Activated CD4-positive, alpha-beta T cell treated with anti-CD3 and anti-CD28 coated beads, Interleukin-2, amount 50 U/mL, for 16 hours (primary cell): ENCODE measurements at places on chromosomes 12 and 14.

- DNase-seq: no peak
Observed at GRCh38 chr12:86264451-86265328, 8.5 kb upstream of the MGAT4C start.

DNA sequence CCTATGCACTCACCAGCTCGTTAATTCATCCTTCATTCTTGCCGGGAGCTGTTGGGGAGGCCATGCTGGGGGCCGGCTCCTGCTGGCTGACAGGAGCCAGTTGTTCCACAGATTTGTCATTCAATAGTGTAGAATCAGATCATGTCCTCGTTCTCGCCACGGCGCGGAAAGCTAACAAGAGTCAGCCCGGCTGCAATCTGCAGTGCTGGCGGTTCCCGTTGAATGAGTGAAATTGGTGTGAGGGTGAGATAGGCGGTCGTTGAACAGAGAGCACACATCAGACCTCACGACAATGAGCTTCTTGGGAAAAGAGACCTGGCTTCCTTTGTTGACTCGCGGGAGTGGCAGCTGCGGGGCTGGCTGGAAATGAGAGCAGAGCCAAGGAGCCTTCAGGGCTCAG is 57.5 kb downstream of the KIF26A start:
- DNase-seq: no peak

DNA sequence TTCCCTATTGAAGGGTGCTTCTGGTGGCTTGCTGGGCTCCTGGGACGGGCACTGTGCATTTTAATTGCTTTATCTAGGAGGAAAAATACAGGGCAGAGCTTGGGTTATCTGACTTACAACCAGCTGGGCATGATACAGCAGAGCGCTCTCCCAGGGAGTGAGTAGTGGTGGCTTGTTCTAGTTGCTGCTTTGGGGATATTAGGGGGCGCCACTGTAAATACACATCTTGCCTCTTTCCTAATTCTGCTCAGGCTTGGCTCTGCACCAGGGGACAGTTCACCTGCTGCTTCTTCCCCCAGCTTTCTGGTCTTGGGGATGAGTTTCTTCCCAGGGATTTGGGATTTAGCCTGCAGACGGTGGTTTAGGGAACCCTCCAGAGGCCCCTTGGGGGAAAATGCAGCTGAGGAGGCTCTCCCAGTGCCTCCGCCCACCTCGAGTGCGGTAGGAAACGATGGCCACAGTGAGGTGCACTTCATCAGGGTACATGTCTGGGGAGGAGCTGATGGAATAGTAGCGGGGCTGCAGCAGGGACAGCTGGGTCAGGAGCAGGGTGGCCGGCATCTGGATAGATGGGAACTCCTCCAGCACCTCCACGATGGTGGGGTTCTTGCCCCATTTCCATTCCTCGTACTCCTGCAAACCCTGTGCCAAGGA is 36.9 kb upstream of the FBXO21 start:
- no peak for DNase-seq

- no peak for DNase-seq
Observed at GRCh38 chr12:20370014-20370386, 1.7 kb downstream of the PDE3A start.

DNA sequence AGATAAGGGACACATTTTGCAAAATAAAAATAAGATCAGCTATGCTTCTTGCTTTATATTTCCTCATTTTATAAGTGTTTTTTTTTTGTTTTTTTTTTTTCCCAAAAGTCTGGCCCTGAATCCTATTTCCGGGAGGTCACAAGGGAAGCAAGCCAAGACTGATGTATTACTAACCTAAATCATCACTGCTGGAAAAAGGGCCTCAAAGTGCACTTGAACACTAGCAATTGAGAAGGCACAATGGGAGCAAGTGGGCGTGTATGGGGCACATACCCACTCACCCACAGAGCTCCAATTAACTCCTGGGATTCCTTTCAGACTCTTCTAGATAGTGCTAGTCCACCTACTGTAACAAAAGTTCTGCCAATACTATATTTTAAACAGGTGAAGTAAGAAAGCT is 58.8 kb downstream of the STON2 start:
- DNase-seq: no peak

DNA sequence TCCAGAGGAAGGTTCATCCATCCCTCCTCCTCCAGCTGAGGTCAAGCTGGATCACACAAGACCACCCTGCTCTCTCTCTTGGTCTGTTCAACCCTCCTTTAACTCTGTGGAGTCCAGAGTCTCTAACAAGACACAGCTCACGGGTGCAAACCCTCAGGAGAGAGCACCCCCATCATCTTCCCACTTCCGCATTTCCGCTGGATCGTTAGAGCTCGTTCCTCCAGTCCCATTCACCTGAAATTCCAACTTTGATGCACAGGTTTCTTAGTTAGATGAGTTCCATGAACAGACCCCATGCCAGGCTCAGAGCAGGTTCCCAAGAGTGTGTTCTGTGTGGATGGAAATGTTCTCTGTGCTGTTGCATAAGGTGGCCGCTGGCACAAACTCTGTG is 44.5 kb upstream of the P2RX7 start:
- DNase-seq: no peak

DNA sequence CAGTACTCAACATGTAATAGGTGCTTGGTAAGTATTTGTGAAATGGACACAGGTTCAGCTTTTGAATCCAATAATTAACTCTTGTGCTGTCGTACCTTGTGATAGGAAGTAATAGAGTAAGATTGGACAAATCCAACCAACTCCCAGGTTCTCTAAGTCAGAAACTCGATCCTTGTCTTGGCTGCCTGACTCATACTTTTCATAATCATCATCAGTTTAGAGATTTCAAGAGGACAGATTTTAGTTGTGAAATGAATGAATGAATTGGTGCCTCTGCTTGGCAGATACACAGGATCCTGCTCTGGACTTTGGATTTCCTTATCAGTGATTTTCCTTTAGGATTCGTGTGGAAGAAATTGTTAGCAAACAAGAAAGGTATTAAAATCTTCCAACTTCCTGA is 1145.2 kb downstream of the AACS start:
- no peak for DNase-seq

DNA sequence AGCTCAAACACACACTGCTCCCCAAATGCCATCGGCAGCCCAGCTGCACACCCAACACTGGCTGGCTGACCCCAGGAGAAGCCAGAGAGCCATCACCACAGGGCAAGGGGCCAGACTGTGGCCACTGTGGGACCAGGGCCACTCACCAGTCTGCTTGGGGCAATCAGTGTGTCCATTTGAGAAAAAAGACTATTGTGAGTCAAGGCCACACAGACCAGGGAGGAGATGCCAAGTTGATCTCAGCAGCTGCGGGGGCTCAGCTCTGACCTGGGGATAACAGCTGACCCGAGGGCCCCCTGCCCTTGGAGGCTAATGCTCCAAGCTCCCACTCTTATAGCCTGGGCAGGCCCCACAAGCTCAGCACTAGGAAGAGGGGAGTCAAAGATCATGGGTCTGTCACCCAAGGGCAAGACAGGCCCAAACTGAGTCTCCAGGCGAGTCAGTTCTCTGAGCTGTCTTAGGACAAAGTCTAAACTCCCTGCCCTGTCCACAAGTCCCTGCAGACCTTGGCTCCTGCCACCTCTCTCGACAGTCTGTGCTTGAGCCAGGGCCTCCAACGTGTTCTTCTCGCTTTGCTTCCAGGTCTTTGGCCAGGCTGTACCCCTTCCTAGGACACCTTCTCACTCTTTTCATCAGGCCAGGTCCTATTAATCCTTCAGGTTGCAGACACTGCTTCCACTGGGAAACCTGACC is 30.1 kb upstream of the PNMA1 start:
- no peak for DNase-seq

GRCh38 chr12:91914701-91915100 is 230.9 kb downstream of the BTG1 start:
- no peak for DNase-seq

GRCh38 chr14:90087433-90087832 is 25.6 kb downstream of the KCNK13 start:
- DNase-seq: no peak

GRCh38 chr14:68853749-68854148 is 60.9 kb upstream of the ZFP36L1 start:
- no peak for DNase-seq

GRCh38 chr12:24072302-24072701 is 122.8 kb upstream of the SOX5 start:
- DNase-seq: no peak

DNA sequence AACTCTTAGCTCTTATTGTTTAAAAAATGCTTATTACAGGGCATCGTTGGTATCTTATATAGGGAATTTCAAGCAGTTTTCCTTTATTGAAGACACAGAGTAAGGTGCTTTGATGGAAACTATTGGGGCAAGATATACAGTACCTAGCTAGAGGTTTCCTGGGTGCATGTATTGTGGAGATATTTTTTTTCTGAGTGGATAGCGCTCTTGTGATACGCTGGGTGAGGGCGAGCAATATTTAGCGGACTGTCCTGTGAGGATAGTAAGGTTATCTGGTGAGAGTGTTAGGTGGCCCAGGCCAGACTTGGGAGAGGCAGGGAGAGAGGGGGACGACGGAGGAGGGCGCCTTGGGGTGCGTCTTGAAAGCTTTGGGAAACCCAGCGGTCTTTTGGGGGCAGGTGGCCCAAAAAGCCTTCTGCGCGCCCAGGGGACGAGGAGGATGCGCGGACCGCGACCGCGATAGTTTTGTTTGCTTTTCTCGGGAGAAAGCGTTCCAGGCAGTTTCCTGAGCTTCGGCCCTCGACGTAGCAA is 596 bp upstream of the BICD1 start:
- no peak for DNase-seq

- no peak for DNase-seq
Observed at GRCh38 chr12:63935361-63935760, 90.9 kb downstream of the SRGAP1 start.

- DNase-seq: peak; percentile 20
Observed at GRCh38 chr14:69358233-69358963, 39.7 kb downstream of the ERH start.

- no peak for DNase-seq
Observed at GRCh38 chr12:51848841-51849735, 570 bp upstream of the FIGNL2 start.

- DNase-seq: no peak
Observed at GRCh38 chr12:50621399-50622300, 116.9 kb downstream of the DIP2B start.

DNA sequence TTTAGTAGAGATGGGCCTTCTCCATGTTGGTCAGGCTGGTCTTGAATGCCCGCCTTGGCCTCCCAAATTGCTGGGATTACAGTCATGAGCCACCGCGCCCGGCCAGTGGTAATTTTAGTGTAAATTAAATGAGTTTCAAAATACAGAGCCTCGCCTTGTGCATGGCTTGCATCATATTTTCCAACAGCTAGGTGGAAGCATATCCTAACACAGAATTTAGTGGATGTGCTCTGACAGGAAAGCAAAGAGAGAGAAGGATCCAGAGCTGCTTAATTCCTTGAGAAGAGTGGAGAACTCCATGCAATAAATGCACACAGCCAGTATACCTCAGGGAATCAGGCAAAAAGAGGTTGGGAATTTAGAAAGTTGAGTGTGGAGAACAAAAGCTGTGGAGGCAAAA is 2.5 kb downstream of the OR6C2 start:
- DNase-seq: no peak

DNA sequence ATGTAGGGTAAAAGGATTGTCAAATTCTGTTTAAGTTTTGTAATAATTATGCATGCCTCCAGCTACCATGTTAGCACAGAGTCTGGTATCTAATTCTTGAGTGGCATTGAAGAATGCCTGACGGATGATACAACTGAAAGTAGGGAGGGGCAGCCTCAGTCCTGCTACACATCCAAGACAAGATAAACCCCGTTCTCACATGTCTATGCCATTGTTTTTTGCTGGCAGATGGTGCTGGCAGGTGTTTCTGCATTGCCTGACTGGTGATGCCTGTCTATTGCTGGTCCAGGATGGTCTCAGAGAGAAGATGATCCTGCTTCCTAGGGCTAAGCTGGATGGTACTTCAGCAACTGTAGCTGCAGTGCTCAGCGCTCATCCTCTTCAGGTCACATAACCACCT is 245.8 kb upstream of the NAV3 start:
- no peak for DNase-seq

DNA sequence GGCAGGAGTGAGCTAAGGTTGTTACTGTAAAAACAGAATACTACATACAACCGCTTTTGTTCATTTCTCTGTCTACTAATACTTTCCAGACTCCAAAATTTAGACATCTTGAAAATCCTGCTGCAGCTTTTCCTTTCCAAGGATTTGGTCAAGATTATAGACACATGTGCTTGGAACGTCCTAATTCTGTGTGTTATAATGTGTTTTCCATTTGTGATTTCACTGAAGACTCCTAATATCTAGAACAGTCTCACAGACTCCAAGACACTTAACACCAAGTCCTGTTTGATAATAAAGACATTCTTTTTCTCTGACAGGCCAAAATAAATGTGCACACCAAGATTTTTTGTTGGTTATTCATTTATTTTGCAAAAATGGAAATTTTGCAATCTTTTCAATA is 41.8 kb upstream of the TMTC2 start:
- DNase-seq: no peak

- DNase-seq: no peak
Observed at GRCh38 chr12:1611803-1612572, 17.0 kb upstream of the WNT5B start.

GRCh38 chr12:9647825-9648700 is 21.4 kb upstream of the CLEC2D start:
- peak; percentile 95 for DNase-seq

DNA sequence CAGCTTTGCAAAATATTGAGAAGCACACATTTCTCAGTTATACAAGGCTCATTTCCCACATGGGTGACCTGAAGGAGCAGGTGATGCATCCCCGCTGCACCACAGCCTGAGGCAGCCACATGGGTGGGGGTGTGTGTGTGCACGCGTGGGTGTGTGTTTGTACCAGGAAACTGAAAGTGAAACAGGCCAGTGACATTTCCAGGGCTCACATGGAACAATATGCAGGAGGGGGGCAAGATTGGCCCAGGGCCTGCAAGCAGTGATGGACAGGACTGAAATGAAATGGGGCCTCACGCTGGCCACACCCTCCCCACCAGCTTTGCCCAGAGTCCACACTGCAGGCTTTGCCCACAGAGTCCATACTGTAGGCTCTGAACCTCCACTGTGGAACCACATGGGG is 154.2 kb upstream of the PARP11 start:
- DNase-seq: peak; percentile 29

- no peak for DNase-seq
Observed at GRCh38 chr12:127681151-127681754, 585.7 kb upstream of the TMEM132C start.

- no peak for DNase-seq
Observed at GRCh38 chr12:8950702-8951478, 1.4 kb upstream of the M6PR start.

DNA sequence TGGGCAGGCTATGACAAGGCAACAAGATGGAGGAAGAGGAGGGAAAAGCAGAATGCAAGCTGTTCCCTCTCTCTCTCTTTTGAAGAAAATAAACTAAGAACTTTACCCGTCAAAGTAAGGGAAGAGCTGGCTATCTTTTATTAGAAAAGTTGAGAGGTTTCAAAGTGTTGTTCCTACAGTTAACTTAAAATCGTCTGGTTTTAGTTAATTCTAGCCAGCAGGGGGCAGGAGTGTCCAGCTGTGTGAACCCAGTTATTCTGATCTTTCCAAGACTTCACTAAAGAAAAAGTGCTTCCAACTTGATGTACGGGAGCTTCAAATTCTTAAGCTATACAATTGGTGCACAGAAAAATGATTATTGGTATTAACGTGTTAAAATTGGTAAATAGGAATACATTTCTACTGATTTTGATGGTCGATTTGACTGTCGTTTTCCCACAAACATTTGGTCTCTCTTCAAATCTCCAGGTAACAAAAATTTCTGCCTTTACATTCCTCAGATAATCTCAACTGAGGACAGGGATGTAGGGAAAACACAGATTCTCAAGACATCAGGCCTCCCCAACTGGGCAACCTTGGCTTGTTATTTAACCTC is 28.4 kb upstream of the MON2 start:
- DNase-seq: peak; percentile 62

- no peak for DNase-seq
Observed at GRCh38 chr12:49621651-49622500, 1.5 kb upstream of the PRPF40B start.
